Dorsolateral prefrontal cortex (tissue), 122 donors: ENCODE measurements at places on chromosomes 4 and X. TPM values are rescaled to one million over a fixed set of nuclear protein-coding genes. Genes with fewer than 3 reads are reported as not detected.

DNA sequence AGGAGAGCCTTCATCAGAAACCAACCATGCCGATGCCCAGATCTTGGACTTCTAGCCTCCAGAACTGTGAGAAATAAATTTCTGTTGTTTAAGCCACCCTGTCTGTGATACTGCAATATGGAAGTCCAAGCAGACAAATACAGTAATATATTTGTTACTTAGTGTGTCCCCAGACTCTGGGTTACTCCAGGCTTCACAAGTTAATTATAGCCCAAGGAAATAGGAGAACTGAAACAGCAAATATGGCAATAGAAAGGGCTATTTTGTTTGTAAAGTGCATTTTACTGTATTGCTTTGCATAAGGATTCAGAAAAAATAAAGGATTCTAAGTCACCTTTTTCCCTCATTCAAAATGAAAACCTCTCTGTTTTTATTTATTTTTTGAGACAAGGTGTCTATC is 15.7 kb downstream of the TIGD4 start:
- DNase-seq: no peak

GRCh38 chrX:39614680-39614998 is 483.1 kb downstream of the BCOR start:
- no peak for DNase-seq

DNA sequence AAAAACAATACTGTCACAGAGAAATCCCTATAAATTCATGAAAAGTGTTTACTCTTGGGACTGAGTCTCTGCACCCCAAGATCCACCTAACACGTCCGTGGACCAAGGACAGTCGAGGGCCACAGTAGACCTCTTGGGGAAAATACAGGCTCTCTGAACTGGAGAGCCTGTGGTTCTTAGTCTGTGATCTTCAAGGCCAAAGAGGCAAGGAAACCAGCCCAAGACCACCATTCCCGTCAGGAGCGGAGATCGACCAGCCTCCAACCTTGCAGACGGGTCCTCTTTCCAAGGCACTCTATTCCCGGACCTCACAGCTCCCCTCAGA is 1.6 kb upstream of the APBB2 start:
- no peak for DNase-seq

GRCh38 chr4:127643791-127644190 is 11.0 kb downstream of the INTU start:
- DNase-seq: no peak

Gene EPHA5
- 33.4 TPM for total RNA-seq
